ENCODE measurements at places on chromosomes 12 and 14.

GRCh38 chr12:12221560-12221959 is 45.3 kb downstream of the LRP6 start:
- H3K27me3 ChIP-seq = peaks cover 38% of the 10 kb centered on the region
- H3K27ac ChIP-seq = no peak overlapping the region
- H3K4me3 ChIP-seq = no peak overlapping the region
- DNase-seq = no peak
- H3K4me1 ChIP-seq = peaks cover 3% of the 10 kb centered on the region

DNA sequence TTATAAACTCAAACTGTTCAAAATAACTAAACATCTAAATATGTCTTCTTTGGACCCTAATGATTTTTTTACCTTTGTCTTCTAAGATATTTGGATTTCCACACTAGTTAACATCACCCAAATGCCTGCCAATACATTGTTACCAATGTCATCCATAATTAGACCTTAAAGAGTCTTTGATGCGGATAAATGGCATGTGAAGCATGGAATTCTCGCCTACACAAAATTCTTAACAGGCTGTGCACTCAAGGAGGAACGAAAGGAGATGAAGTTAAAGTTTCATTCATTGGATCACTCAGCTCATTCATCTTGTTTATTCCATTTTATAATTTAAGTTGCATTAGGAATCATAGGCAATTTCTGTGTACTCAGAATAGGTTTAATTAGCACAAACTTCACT is 219.7 kb downstream of the ACSS3 start:
- no peak overlapping the region for H3K4me3 ChIP-seq
- H3K36me3 ChIP-seq = no peaks in the 10 kb centered on the region
- H3K27ac ChIP-seq = no peak overlapping the region
- H3K4me1 ChIP-seq = no peaks in the 10 kb centered on the region

- H3K36me3 ChIP-seq = no peaks in the 10 kb centered on the region
- H3K27ac ChIP-seq = no peak overlapping the region
- no peaks in the 10 kb centered on the region for H3K4me1 ChIP-seq
- H3K27me3 ChIP-seq = peaks cover 2% of the 10 kb centered on the region
Measured at GRCh38 chr14:58873228-58873953, 235.6 kb downstream of the DACT1 start.

DNA sequence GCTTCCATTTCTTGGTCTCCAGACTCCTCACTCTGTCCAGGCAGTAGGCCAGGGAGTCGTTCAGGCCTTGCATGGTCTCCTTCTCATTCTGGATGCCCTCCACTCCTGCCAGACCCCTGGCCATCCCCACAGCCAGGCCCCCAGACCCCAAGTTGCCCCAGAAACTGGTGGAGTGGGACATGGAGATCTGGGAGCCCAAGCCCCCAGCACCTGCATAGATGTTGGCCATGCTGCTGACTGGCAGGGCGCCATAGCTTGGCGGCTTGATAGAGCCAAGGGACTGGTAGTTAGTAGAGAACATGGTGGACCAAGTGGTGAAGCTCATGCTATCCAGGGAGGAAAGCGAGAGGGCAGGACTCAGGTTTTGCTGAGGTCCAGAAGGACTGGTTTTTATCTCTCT is 21.2 kb upstream of the INSM2 start:
- no peak overlapping the region for H3K4me3 ChIP-seq
- H3K27me3 ChIP-seq = peaks cover 2% of the 10 kb centered on the region
- H3K36me3 ChIP-seq = no peaks in the 10 kb centered on the region
- DNase-seq = no peak
- no peaks in the 10 kb centered on the region for H3K4me1 ChIP-seq
- no peak overlapping the region for H3K27ac ChIP-seq
